ENCODE measurements at places on chromosomes 1 and 21. TPM values are rescaled to one million over a fixed set of nuclear protein-coding genes. Genes with fewer than 3 reads are reported as not detected.

Gene FMOD
- 4.4 TPM for total RNA-seq

Gene TOMM20
- total RNA-seq, result 71.2 TPM

Gene GPATCH3
- total RNA-seq, result 8.5 TPM

Gene AUNIP
- total RNA-seq, result 1.7 TPM

Gene TNFSF18
- total RNA-seq, result 0.06 TPM

Gene SLAMF6
- not detected for total RNA-seq

Gene GJA9
- total RNA-seq, result not detected

Gene CHRNB2
- total RNA-seq, result under 0.01 TPM

Gene OR2G6
- total RNA-seq, result not detected

Gene PIGV
- 10.9 TPM for total RNA-seq

Gene CFHR3
- total RNA-seq, result not detected

Gene LCE1B
- total RNA-seq, result not detected

Gene KPRP
- not detected for total RNA-seq

Gene ICOSLG
- 0.13 TPM for total RNA-seq

Gene TFF2
- not detected for total RNA-seq

Gene BRDT
- not detected for total RNA-seq

Gene PRAMEF27
- total RNA-seq, result not detected

Gene UMODL1
- total RNA-seq, result not detected

Gene AIRE
- total RNA-seq, result under 0.01 TPM

Measured in aortic smooth muscle cell (primary cell).